ENCODE measurements at places on chromosomes 1 and 21.

GRCh38 chr1:168734271-168734670 is 5.3 kb upstream of the DPT start:
- no peak for DNase-seq

DNA sequence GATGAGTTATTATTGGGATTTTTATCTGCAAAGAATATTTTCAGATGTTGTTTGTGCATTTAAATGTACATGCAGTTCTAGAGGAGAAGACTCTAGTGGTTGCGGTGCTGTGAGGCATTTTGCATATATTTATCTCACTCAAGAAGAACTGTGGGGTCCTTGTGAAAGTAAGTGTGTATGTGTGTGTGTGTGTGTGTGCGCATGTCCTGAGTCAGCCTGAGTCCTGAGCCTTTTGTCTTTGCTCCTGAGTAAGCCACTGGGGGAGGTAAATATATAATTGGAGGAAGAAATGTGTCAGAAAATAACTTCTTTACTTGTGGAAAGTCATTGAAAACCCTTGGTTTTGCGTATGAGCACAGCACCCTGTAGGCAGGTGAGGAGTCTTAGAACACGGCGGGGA is 55.6 kb upstream of the CD34 start:
- no peak for DNase-seq

DNA sequence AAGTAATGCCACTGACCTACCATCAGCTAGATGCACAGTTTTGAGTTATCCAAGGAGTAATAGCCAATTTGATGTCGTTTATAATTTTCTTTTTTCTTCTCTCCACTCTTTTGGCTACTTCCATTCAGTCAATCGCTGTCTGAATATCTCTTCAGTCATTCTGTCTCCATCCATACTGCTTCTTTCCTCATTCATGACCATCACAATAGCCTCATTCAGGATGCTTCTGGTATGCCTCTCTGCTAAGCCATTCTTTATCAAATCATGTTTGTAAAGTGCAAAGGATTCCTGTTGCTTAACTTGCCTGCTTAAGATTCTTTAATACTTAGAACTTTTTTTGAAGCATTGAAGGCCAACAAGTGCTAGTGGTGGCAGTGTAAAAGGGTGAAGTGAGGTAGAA is 20.2 kb downstream of the TYW3 start:
- no peak for DNase-seq

GRCh38 chr1:64480999-64481772 is 11.3 kb downstream of the CACHD1 start:
- no peak for DNase-seq

DNA sequence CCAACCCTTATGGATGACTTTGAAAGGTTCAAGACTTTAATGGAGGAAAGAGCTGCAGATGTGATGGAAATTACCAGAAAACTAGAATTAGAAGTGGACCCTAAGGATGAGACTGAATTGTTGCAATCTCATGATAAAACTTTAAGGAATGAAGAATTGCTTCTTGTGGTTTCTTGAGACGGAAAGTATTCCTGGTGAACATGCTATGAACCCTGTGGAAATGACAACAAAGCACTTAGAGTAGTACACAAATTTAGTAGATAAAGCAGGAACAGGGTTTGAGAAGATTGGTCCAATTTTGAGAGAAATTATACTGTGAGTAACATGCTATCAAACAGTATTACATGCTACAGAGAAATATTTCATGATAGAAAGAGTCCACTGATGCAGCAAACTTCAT is 215.4 kb downstream of the OMA1 start:
- DNase-seq: no peak

- DNase-seq: peak; percentile 9
These were observed 494 bp downstream of the APH1A start for GRCh38 chr1:150268340-150268704.
